Activated naive CD8-positive, alpha-beta T cell treated with anti-CD3 and anti-CD28 coated beads, Interleukin-2, amount 10 ng/mL, durations not matched to agents 7 days and 5 days (primary cell): ENCODE measurements at places on chromosomes 2 and 18. TPM values are rescaled to one million over a fixed set of nuclear protein-coding genes. Genes with fewer than 3 reads are reported as not detected.

FAM124B gene
- total RNA-seq, result 0.17 TPM

DTNA gene
- total RNA-seq, result not detected

- DNase-seq, result no peak
Measured at GRCh38 chr2:26537069-26537825, 59.3 kb upstream of the OTOF start.

DNA sequence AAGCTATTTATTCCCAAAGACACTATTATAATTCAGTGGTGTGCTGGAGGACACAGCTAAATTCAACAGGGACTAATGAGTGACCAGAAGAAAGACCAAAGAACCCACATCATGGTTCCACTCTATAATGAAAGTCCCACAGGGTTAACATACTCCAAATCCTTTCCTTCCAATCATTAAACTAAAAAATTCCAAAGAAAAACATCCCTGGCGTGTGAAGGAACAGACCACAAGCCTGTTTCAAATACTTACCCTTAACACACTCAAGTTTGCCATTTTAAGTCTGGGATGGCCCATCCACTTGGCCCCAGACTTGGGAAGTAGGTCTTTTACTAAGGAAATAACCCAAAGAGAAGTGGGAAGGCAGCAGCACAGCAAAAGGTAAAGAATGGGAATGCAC, 150.1 kb upstream of the CCDC150 start:
- DNase-seq, result no peak

LHCGR gene
- not detected for total RNA-seq

DNA sequence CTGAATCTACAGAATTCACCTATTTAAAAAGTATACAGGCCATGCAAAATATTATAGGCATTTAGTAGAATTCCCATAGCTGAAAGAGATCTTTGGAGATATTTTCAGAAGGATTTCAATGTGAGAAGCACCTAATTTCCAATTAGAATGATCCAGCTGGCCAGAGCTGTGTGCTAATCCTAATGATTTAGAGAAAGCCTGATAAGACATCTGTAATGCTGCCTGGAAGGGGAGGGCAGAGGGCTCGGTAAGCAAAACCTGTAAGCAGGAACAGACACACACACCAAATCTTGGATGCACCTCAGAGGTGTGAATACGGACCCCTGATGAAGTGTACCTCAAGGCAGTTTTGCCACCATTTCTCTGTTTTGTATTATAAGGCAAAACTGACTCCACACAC, 14.0 kb downstream of the SERTAD2 start:
- DNase-seq, result no peak

- DNase-seq, result no peak
Measured at GRCh38 chr2:184756885-184757284, 158.6 kb downstream of the ZNF804A start.

DNA sequence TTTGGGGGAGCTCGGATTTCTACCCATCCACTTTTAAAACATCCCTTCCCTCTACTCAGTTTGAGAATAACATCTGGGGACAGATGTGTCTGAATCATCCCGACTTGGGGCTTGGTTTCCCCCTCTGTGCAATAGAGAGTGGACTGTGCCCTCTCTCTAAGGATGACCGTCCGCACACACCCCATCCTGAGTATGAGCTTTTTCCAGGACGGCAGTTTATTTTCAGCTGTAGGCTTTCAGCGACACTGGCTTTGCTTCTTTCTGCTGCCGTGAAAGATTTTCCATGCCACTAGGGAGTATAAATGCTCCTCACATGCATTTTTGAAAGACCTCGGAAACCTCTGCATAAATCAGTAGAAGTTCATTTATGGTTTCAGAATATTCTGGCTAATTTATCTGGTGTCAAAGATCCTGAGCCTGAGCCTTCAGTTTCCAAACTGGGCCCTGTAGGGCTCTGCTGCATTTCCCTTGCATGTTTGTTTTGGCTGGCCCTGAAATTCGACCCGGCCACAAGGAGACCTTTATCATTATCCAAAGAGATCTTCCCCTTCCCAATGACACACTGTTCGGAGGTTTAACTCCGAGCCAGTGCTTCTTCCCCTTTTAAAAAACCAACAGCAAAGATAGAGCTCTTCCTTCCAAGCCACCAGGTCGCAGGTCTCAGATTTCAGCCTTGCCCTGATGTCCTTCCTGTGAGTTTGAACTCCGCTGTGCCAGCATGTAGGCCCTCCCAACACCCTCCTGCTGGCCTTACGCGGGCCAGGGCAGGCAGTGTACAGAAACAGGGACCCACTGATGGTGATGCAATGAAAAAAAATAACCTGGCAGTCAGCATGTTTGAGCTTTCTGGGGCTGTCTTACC, 53.3 kb downstream of the FECH start:
- no peak for DNase-seq

- no peak for DNase-seq
Measured at GRCh38 chr2:53769318-53769945, 1.8 kb downstream of the CHAC2 start.

- DNase-seq, result no peak
Measured at GRCh38 chr2:142876423-142876822, 1.0 kb upstream of the KYNU start.

TMEM17 gene
- total RNA-seq, result not detected

DNA sequence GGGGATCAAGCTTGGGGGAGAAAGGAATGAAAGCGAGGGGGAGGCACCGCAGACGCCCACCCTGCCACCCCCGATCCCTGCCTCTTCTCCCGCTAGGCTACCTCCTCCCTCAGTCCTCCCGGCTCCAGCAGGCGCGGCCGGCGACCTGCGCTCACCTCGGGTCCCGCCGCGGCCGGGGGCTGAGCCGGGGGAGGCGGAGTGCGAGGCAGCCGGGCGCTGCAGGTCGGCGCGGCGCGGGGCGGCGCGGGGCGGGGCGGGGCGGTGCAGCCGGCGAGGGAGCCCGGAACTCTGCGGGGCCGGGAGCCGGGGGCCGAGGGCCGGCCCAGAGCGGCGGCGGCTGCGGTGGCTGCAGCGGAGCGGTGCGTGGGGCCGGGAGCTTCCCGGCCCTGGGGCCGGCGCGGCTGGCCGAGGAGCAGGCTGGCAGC, 477 bp downstream of the ACVR1 start:
- DNase-seq, result peak; percentile 84

HOXD4 gene
- not detected for total RNA-seq

GRCh38 chr2:118738524-118739308, 108.7 kb downstream of the EN1 start:
- no peak for DNase-seq

UGT1A5 gene
- total RNA-seq, result not detected

DNA sequence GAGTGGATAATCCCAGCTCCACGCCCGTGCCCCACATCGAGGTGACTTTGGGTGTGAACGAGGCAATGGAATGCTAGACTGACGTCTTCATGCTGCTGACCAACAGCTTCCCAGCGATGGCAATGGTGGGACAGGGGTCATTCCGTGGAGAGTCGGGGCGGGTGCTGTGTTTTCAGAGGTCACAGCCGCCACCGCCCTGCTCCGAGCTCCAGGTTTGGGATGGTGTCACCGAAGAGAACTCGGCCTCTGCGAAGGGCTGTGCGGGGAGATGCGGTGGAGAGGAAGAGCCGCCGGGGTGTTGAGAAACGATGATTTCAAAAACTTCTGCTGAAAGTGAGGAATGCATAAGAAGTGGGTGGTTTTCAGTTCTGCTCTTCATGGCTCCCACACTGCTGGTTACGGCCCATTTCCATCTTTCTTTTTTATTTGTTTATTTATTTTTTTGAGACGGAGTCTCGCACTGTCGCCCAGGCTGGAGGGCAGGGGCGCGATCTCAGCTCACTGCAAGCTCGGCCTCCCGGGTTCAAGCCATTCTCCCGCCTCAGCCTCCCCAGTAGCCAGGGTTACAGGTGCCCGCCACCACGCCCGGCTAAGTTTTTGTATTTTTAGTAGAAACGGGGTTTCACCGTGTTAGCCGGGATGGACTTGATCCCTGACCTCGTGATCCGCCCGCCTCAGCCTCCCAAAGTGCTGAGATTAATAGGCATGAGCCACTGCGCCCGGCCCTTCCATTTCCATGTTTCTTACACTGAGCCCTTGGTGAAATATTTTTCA, 142.6 kb downstream of the RTP5 start:
- no peak for DNase-seq

- DNase-seq, result no peak
Measured at GRCh38 chr2:40287195-40287594, 164.7 kb downstream of the SLC8A1 start.

DNA sequence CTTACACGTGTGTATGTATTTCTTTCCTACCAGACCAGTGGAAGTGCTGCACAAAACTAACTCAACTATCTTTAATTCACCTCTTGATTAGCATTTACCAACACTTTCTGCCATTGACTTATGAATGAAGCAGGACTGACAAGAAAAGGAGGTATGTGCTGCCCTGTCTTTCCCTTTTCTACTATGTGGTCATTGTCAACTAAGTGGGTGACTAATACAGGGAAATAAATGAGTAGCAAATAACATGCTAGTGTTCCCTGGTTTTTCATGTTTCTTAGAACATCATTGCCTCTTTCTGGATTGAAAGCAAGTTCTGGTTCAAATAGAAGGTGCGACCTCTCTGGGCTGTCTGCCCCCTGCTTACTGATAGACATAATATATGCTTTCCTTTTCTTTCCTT, 58.0 kb downstream of the LINC00305 start:
- DNase-seq, result no peak

DNA sequence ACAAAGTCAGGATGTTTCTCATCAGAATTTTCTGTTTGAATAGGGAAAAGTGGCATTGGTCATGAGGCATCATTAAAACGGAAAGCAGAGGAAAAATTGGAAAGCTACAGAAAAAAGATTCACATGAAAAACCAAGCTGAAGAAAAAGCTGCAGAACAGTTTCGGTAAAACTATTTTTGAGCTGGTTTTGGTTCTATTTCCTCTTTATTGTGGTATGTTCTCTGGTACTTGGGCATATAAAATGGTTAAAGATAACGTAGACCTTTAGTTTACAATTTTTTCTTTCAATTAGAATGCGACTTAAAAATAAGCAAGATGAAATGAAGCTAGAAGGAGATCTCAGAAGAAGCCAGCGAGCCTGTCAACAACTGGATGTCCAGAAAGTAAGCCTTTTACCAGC, 7.6 kb downstream of the GPATCH11 start:
- no peak for DNase-seq

- DNase-seq, result no peak
Measured at GRCh38 chr2:23540804-23541360, 155.9 kb downstream of the KLHL29 start.
